ENCODE measurements at places on chromosomes 1 and 21. TPM values are rescaled to one million over a fixed set of nuclear protein-coding genes. Genes with fewer than 3 reads are reported as not detected.

- no peak for DNase-seq
Measured at GRCh38 chr1:241413386-241413785, 56.4 kb upstream of the RGS7 start.

DNA sequence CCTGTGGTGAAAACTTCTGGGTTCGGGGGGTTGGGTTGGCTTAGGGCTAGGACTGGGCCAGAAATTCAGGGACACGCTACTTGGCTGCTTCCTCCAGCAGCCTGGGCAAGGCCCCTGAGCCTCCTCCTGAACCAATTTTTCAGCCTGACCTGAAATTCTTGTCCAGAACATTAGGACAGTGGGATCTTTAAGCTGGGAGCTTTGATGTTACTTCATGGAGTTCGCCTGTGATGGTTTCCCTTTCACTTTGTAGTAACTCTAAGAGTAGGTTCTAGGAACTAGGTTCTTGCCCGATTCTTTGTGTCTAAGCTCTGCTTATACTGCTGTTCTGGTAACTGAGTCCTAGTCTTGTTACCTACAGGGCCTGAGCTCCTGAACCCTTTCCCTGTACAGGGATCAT, 75.3 kb downstream of the S1PR1 start:
- DNase-seq: no peak

GRCh38 chr1:44805311-44806024, 1.7 kb downstream of the DYNLT4 start:
- no peak for DNase-seq

The IGFN1 gene
- total RNA-seq: not detected

The TMEM200B gene
- 1.0 TPM for total RNA-seq

The SELL gene
- total RNA-seq: not detected

The CYP4A22 gene
- not detected for total RNA-seq

The OR2G6 gene
- not detected for total RNA-seq

The LCE2C gene
- not detected for total RNA-seq

GRCh38 chr1:8822373-8823294, 5.2 kb upstream of the RERE start:
- DNase-seq: peak; percentile 80

DNA sequence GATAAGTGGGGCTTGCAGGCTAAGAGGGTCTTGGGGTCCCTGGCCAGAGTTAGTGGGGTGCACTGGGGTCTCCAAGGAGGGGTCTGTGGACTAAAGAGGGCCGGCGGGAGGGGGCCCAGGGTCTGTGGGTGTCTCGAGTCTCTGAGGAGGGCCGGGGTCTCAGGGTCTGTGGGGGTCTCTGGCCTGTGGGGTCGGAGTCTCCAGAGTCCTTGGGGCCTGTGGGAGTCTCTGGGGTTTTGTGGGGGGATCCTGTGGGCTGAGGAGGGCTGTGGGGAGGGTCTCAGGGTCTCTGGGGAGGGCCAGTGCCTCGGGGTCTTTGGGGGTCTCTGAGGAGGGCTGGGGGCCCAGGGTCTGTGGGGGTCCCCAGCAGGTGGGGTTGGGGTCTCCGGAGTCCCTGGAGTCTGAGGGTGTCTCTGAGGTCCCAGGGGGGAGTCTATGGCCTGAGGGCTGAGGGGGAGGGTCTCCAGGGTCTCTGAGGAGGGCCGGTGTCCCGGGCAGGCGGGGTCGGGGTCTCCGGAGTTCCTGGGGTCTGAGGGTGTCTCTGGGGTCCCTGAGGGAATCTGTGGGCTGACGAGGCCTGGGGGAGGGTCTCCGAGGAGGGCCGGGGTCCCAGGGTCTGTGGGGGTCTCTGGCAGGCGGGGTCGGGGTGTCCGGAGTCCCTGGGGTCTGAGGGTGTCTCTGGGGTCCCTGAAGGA, 628 bp upstream of the PLEKHM2 start:
- DNase-seq: no peak

GRCh38 chr1:185500001-185500626, 183.1 kb upstream of the IVNS1ABP start:
- no peak for DNase-seq

DNA sequence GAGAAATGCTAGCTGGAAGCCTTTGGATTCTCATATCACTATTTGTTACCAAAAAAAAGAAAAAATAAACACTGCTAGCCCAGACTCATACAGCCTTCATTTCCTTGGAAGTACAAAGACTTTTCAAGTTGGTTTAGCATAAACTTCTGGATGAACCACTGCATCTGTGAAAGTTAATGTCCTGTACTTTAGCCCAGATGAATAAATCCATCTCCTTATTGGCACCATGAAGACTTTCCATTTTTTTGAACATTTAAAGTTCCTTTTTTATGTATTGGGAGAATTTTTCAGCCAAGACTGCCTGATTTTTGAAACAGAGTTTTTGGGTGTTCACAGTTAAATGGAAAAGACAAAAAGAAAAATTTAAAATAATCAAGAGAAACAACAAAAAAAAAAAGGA, 184.0 kb upstream of the C1orf87 start:
- DNase-seq: no peak

The ADCY10 gene
- 0.13 TPM for total RNA-seq

- no peak for DNase-seq
Measured at GRCh38 chr1:61124696-61125095, 42.3 kb downstream of the NFIA start.

DNA sequence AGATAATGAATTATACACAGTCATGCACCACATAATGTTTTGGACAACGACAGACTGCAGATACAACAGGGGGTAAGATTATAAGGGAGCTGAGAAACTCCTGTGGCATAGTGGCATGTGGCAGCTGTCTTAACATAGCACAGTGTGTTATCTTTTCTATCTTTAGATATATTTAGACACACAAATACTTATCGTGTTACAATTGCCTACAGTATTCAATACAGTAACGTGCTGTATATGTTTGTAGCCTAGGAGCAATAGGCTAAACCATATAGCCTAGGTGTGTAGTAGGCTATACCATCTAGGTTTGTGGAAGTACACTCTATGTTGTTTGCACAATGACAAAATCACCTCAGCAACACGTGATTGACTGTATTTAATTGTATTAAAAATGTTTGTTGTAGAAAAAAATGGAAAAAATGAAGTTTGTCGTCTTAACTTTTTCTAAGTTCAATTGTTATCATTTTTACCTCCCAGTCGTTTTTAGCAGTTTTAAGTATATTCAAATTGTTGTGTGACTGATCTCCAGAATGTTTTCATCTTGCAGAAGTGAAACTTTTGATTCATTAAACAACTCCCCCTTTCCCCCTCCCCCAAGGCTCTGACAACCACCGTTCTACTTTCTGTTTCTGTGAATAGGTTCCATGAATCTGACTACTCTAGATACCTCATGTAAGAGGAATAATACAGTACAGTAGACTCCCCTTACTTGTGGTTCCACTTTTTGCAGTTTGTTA, 351.0 kb upstream of the B3GALT2 start:
- peak; percentile 31 for DNase-seq

- no peak for DNase-seq
Measured at GRCh38 chr21:16258844-16259611, 529.2 kb downstream of the USP25 start.

DNA sequence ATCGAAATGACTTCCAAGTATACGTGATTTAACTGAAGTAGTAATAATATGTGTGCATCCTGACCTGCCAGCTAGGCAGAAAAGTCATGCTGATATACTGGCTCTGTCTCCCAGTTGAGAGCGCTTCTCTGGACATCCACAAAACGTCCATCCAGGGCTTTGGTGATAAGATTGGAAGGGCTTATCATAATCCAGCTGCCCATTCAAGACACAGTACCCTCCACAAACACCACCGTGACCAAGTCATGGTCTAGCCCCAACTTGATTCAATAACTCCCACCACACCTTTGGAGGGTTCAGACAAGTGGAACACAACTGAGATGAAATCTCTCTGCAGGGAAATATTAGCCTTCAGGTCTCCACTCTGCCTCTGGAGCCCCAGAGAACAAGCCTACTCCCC, 76.2 kb downstream of the CD46 start:
- DNase-seq: no peak

DNA sequence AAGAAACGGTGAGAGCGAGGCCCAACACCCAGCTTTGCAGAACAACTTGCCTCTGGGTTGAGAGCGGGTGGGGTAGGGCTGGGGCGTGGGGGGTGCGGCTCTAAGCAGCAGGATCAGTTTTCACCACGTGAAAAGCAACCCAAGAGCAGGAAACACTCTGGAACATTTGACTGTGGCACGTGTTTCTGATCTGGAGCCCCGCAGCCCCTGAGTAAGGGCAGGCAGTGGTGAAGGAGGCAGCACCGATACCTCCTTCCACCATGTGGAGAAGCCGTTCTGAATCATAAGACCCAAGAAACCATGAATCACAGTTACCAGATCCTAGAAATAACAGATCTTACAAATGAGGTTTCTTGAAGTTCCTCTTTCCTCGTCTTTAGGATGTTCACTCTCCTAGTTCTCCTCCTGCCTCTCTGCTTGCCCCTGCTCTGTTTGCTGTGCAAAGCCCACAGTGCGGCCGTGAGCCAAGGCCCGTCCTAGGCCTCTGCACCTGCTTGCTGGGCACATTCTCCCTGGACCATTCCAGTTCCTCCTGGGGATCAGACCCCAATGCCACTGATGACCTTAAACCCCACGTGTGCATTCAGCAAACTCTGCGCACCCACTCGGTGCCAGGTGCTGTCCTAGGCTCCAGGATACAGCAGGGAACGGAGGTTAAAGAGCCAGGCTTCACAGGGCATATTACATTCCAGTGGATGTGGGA, 31.9 kb downstream of the SLC1A7 start:
- no peak for DNase-seq

DNA sequence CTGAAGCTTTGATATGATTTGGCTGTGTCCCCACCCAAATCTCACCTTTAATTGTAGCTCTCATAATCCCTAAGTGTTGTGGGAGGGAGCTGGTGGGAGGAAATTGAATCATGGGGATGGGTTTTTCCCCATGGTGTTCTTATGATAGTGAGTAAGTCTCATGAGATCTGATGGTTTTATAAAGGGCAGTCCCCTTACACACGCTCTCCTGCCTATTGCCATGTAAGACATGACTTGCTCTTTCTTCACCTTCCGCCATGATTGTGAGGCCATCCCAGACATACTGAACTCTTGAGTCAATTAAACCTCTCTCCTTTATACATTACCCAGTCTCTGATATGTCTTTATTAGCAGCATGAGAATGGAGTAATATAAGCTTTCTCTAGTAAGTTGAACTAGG, 261.9 kb downstream of the HLX start:
- DNase-seq: no peak

The CHD5 gene
- total RNA-seq: 0.05 TPM

DNA sequence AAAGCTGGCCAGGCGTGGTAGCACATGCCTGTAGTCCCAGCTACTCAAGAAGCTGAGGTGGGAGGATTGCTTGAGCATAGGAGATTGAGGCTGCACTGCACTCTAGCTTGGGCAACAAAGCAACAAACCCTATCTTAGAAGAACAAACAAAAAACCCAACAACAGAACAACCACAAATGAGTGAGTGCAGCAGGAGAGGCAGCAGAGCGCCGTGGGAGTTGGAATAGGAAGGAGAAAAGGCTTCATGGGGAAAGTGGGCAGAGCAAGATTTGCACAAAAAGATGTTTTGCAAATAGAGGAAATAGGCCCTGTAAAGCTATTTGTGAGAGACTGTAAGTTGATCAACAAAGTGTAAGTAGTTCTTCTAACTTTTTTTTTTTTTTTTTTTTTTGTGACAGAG, 19.6 kb downstream of the SMAP2 start:
- DNase-seq: no peak

GRCh38 chr1:246245541-246245940, 261.5 kb downstream of the SMYD3 start:
- no peak for DNase-seq

DNA sequence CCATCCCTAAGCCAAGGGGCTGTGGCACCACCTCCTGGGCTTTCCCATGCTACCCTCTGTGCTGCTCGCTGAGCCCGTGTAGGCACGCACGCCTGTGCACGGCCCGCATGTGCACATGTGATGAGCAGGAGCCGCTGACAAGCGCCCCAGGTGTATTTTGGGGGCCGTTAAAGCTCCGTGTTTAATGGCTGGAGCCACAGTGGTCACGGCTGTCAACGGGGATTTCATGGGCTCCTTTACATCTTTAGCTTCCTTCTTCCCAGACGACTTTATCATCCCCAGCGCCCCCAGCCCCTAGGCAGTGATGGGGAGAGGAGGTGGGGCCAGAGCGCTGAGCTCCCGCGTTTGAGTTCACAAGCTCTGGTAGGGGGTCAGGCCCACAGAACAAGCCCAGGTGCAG, 11.7 kb upstream of the EPHA8 start:
- DNase-seq: peak; percentile 92

The KLF17 gene
- not detected for total RNA-seq

GRCh38 chr21:39313042-39313570, 326 bp downstream of the BRWD1 start:
- peak; percentile 15 for DNase-seq

The ZRANB2 gene
- 85.8 TPM for total RNA-seq

Data from SJCRH30 (cell line).